Stimulated activated CD4-positive, alpha-beta T cell treated with anti-CD3 and anti-CD28 coated beads, Interleukin-4, amount 100 ng/mL, for 24 hours (primary cell): ENCODE measurements at places on chromosomes 12 and 14.
A peak's percentile ranks its signal among the peaks of the same experiment; 100 is the strongest.

GRCh38 chr12:118145113-118145797, 9.3 kb downstream of the PEBP1 start:
- DNase-seq: no peak

DNA sequence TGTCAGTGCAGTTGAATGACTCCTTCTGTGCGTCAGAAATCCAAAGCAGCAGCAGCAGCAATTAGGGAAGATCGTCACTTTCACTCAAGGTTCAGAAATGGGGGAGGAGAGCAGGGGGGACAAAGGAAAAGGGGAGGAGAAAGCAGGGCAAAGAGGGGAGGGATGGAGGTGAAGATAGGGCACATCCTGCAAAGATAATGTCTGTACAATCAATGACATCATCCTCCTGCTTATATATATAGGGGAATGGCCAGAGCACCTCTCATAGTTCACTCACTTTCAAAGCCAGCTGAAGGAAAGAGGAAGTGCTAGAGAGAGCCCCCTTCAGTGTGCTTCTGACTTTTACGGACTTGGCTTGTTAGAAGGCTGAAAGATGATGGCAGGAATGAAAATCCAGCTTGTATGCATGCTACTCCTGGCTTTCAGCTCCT, at the start of gene NTS:
TSS of gene NTS (plus strand) at position 265 of the 431 bp plus-strand sequence. CDS start at position 374, 109 bp downstream.
- DNase-seq: no peak

GRCh38 chr12:13277293-13277692, 80.8 kb downstream of the EMP1 start:
- no peak for DNase-seq

- DNase-seq: no peak
These were observed 107.6 kb downstream of the APAF1 start for GRCh38 chr12:98752726-98753125.

GRCh38 chr12:46214668-46215436, 54.0 kb downstream of the SLC38A1 start:
- peak; percentile 86 for DNase-seq

GRCh38 chr12:38144601-38145436, 171.8 kb upstream of the ALG10B start:
- no peak for DNase-seq

DNA sequence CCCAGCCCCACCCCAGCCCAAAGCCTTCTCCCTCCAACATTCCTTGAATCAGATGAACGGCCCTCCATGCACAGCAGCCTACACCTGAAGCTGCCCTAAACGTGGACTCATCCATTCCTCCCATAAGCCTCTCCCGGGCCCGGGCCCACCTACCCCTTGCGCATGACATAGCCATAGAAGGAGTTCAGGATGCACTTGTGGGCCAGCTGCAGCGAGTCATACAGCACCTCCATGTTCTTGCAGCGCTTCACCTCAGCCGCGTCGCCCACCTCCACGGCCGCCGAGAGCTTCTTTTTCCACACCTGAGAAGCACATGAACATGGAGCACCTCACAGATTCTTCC, 22.0 kb downstream of the POLE start:
- no peak for DNase-seq

DNA sequence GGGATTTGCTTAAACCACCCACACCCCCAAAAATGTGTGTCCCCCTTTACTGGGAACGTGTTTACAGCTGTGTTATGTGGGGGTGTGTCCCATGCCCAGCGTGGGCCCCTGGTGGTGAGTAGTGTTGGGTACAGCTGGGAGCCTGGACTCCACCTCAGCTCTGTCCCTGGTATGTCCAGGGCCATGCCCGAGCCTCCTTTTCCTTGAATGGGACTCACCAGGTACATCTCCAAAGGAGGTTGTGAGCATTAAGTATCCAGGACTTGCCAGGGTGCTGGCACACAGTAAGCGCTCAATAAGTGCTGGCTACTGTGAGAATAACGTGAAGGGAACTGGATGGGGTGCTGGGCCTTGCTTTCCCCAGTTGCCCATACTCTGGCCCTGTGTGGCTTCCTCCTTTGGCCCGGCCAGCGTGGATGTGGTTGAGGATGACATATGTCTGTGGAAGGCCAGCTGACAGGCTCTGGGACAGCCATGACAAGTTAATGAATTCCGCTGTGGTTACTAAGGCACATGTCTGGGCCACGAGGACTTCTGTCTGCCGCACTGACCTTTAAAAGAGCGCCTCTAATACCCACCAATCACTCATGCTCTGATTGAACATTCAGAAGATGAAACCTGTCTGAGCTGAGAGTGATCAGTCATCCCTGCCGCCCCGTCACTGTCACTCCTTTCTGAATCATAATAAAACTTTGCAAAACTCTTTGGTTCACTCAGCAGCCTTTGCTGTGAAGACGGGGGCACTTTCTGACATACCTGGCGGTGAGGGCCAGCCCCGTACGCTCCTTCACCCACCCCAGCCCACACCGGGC, 74.7 kb downstream of the DIO3 start:
- DNase-seq: peak; percentile 39

DNA sequence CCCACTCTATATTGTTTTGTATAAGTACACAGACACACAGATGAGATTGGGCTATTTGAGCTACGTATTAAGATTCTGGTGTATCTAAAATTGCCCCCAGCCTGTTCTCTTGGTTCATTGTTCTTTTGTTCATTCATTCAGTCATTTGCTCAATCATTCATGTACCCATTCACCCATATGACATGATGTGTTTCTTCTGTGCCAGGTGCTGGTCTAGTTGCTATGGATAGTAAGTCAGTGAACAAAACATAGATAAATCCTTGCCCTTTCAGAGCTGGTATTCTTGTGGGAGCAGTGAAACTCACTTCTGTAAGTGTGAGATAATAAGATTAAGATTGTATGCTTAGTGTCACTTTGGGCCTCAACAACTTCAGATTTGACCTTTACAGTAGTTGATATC, 191.3 kb downstream of the TMTC2 start:
- DNase-seq: no peak

- DNase-seq: no peak
These were observed 126.9 kb upstream of the RAP1B start for GRCh38 chr12:68483592-68484383.

- DNase-seq: no peak
These were observed 85.5 kb upstream of the EGLN3 start for GRCh38 chr14:34036319-34036766.

- no peak for DNase-seq
These were observed 10.3 kb downstream of the TCHP start for GRCh38 chr12:109910254-109910968.

DNA sequence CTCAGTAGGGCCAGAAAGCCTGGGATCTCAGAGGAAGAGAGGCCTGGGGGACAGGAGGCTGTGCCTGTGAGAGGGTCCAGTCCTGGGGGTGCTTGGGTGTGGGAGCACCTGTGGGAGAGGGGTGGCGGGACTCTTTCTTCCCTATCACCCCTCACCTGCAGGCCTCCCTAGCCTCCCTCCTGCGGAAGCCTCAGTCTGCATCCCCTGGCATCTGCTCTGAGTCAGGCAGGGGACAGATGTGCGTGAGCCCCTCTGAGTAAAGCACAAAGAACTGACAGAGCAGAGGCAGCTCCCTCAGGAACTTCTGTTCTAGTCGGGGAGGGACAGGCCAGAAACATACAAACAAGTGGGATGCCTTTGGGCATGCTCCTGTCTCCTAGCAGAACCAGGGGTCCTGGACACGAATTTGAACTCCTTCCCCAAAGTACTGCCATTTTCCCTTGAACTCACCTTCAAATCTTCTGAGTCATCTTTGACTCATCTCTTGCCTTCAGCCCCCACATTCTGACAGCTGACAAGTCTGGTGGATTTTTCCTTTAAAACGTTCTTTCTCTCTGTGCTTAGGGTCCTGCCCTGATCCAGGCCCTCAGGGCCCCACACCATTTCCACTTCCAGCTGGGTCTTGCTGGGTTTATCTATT, 8.5 kb upstream of the HSP90AA1 start:
- DNase-seq: no peak

- no peak for DNase-seq
These were observed 42.3 kb downstream of the KIF26A start for GRCh38 chr14:104180561-104181165.

DNA sequence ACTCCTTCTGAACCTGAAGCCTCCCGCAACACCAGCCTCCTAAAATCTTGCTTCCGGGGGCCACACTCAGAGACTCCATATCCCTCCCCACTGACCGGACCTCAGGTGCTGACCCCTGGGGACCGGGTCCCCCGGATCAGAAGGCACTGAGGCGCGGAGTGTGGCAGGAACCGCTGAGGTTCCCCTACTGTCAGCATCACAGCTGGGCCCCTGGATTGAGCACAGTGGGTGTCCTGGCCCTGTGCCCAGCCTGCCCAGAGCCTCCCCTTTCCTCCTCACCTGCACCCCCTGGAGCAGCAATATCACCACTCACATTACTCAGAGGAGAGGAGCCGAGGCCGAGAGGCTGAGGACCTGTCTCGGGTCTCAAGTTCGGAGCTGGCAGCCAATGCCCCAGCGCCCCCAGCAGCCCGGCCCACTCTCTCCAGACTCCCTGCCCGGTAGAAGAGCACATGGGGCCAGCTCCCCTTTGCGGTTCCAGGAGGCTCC, 101.2 kb upstream of the EIF5 start:
- no peak for DNase-seq

GRCh38 chr14:105888151-105888550, 361.8 kb downstream of the TMEM121 start:
- DNase-seq: no peak

GRCh38 chr14:76152333-76152681, 585 bp downstream of the GPATCH2L start:
- DNase-seq: peak; percentile 78

GRCh38 chr14:26097852-26098251, 500.0 kb downstream of the NOVA1 start:
- DNase-seq: no peak

GRCh38 chr14:72518809-72519377, 375.0 kb downstream of the DPF3 start:
- DNase-seq: peak; percentile 52
